ENCODE measurements at places on chromosomes 1 and 21.

DNA sequence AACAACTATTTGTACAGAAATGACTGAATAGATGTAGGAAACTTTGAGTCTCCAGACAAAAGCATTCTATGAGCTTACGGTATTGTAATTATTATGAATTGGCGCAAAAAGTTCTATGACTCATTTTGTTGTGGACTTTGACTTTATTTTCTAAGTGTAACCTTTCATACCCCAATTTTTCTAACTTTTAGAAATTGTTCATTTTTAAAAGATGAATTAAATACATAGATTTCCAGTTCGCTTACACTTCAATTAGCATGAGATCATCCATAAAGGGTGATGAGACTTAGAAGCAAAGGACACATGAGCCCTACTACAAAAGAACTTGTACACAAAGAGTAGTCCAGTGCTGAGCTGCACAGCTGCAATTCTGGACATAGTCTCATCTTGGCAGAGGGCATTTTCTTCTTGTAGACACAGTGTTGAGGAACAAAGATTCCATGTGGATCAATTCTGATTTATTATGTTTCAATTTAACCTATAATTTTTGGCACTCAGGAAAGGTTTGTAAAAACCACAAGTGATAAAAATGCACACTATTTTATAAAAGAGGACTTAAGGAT lies 431.1 kb downstream of the LRRIQ3 start:
- no peak for DNase-seq

DNA sequence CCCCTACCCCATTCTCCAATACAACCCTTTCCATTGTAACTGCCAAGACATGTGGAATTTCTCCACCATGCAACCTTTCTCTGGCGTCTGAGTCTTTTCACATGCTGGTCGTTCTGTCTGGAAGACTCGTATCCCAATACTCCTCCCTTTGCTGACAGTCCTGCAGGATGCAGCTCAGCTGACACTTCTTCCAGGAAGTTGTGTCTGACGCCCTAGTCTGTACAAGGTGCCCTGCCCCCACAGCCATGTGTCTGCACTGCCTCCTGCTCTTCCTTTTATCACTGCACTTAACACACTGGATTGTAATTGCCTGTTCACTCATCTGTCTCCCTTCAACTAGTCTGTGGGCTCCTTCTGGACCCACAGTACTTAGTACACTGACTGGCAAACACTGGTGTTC lies 188.0 kb downstream of the LMX1A start:
- no peak for DNase-seq

DNA sequence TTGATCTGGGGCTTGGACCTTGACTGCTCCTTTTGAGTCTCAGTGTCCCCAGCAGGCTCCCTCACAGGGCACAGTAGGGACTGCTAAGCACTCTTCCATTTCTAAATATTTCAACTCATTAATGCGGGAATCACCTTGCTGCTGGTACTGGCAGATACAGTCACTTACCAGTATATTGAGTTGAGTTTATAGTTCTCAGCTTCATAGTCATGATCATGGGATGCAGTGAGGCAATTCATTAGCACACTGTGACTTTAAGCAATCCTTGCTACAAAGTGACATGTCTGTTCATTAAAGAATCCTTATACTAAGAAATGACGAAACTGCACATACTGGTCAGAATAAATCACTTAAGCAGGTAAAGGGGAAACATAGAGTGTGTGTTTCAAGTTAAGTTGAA lies 240.8 kb downstream of the SPATA17 start:
- no peak for DNase-seq

GRCh38 chr21:37642493-37642892 lies 273.8 kb downstream of the KCNJ6 start:
- DNase-seq: peak; percentile 16

- DNase-seq: no peak
Measured at GRCh38 chr1:59695252-59695651, 119.5 kb upstream of the HOOK1 start.

GRCh38 chr1:217275655-217276398 lies 355.1 kb downstream of the GPATCH2 start:
- no peak for DNase-seq

DNA sequence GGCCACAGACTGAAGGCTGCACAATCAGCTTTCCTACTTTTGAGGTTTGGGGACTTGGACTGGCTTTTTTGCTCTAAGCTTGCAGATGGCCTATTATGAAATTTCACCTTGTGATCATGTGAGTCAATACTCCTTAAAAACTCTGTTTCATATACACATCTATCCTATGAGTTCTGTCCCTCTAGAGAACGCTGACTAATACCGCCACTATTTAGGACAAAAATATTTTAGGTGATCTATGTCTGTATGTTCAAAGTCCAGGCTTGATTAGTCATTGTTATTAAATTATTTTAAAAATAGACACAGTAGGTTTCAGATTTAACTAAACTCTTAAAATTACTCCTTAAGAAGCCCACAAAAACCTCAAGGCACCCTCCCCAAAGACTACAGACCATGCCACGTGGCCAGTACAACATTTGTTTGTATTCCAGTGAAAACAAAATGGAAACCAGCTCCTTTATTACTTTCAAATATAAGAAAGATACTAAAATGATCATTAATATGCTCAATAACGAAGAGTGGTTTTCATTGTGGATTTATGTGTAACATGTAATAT lies 63.1 kb downstream of the TMPRSS15 start:
- no peak for DNase-seq

GRCh38 chr1:71882637-71883036 lies 399.7 kb downstream of the NEGR1 start:
- no peak for DNase-seq

DNA sequence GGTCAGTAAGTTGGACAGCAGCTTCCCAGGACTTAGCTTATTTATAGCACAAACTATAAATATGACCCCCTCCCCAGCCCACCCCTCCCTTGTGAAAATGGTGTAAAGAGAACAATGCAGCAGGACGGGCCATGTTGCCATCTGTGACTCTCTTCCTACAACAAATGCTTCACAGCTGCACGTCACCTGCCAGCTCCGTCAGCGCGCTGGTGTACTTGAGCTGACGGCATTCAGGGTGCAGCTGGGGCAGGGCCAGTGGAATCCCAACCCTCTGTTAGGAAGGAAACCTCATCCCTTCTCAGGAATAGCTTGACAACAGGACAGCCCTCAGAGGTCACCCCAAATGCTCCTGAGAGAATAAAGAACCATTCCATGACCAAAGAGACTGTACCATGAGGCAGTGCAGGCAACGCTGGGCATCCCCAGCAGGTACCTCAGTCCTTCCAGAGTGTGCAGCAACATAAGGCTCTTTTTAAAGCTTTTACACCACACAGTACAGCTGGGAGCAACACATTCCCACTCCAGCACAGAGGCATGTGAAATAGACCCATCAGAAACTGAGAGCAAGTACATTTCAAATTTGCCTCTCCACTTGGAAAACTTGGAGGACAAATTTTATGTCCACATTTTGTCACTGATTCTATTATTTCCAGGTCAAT lies 85.0 kb downstream of the ATP1A1 start:
- DNase-seq: no peak

DNA sequence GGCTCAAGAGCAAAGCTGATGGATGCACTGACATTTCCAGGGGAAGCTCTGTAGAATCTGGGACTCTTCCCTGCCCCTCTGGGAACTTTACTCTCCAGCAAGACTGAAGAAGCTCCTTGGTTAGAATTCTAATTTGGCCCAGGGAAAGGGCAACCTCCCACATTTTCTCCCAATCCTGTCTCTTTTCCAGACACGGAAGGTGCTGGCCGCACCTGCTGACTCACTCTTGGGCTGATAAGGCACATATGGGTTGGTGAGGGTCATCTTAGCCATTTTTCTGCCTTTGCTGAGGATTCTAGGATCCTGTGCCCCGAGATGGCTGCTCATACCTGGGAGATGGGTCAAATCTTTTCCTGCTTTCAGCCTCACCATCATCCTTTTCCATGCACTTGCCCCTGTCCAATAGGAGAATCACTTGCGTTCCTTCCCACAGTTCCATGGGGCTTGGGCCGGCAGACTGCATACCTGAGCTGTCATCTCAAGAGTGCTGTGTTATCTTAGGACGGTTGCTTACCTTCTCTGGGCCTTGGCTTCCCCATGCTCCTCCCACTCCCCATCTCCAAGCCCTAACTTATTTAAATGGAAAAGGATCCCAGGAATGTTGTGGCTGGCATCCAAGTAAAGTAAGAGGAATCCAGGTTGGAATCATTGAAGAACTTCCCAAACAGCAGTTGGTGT lies 1.3 kb downstream of the TINAGL1 start:
- no peak for DNase-seq

DNA sequence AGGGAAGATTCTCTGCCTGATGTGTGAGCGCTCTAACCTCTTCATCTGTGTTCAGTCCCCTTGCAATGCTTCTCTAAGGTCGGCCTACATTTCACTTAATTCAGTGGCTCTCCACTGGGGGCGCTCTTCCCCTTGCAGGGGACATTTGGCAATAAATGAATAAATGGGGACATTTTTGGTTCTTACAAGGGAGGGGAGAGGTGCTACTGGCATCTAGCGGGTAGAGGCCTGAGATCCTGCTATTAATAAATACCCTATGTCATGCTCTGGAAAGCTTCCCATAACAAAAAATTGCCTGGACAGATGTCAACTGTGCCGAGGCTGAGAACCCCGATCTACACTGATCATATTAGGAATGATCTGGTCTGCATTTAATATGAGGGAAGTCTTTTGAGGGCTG lies 25.9 kb upstream of the DNAJC11 start:
- peak; percentile 52 for DNase-seq

DNA sequence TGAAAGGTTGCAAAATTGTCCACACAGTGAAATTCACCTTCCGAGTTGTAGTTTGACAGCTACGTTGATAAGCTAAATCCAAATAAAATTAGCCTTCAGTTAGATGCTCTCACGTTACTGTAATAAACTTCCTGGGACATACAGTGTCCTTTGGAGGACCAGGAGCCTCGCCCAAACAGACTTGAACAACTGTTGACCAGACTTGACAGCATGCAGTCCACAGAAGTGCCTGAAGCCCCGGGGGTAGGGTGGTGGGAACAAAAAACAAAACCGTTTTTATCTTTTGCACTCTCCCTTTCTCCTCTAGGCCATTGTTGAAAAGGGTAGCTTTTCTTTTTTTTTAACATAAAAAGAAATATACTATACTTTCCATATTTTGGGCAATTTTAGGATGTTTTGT lies 172.8 kb upstream of the SAMSN1 start:
- no peak for DNase-seq

DNA sequence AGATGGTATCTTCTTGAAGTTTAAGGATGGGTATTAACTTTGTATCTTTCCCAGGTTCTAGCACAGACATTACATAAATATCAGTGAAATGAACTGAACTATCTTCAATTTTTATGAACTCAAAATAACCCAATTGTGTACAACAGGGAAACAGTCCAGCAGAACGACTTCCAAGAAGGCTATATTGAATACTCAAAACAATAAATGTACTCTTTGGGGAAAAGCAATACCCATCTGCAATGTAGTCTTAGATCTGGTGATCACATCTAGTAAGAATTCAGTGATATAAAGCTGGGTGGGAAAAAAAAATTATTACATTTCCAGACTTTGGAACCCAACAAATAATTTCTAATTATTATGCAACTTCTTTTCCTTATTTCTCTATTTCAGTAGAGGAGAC lies 33.1 kb upstream of the GORAB start:
- no peak for DNase-seq

GRCh38 chr1:20634594-20635084 lies 1.4 kb downstream of the PINK1 start:
- DNase-seq: peak; percentile 54

DNA sequence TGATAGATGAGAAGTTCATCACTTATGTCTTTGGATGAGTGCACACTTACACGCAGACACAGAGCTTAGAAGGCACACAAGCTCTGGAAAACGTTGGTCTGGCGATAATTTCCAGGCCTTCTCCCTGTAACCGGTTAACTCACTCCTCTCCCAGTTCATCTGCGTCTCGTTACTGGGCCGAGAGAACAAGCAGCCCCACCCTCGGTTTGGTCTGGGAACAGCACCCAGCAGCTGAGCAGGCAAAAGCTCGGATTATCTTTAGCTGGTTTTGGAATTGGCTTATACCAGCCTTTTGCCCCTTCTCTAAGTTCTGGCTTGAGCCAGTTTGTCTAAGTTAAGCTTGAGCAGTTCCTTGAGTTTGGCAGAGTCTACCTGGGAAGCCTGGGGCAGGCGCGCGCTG lies 27.3 kb upstream of the COL6A1 start:
- no peak for DNase-seq

DNA sequence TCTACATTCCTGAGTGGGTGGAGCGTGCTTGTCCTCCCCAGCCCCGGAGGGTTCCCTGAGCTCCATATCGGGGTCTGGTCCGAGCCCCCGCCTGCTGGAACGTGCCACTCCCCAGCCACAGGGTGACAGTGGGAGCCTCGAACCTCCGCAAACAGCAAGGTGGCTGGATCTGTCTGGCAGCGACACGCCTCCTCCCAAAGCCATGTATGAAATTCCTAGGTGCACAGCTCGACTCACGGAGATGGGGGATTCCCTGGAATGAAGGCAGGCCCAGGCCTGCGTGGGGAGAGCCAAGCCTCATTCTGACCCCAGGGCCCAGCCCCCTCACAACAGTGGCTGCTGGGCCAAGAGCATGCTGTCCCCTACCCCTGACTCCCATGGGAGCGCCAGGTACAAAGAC lies 32.9 kb downstream of the TP73 start:
- no peak for DNase-seq

- no peak for DNase-seq
Measured at GRCh38 chr1:98421085-98421435, 240.5 kb upstream of the SNX7 start.

DNA sequence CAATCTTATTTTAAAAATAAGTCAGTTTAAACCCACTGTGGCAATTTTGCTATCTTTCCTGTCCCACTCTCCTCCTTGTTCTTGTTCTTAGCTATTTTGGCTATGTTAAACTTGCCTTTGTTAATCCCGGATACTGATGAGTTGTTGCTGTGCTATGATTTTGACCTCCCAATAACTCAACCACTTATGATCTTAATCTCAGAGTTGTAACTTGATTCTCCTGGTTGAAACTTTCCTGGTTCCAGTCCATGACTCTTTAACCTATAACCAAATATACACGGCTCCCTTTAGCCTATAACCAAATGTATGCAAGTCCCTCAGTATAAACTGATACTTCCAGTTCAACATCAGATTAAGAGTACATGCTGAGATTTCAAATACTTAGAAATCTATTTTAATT lies 15.6 kb upstream of the ACADM start:
- DNase-seq: no peak

DNA sequence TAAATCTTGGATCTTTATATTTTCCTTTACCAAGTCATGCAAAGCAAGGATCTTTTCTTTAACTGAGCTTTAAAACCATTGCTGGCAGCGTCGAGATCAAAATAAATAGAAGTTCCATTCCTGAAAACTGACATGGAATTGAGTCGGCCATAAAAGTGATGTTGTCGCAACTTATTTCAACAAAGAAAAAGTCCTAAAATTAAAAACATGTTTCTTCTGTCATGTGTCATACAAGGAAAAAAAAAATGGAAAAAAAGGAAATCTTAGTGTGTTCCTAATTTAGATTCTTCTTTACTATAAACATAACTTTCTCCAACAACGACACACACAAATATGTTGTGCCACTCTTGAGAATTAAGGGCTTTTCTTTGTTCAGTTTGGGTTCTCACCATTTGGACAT lies 34.9 kb downstream of the GREM2 start:
- DNase-seq: no peak

Data from CD8-positive, alpha-beta T cell (primary cell).